Epithelial cell of alveolus of lung (primary cell): ENCODE measurements at places on chromosomes 3 and 15. TPM values are rescaled to one million over a fixed set of nuclear protein-coding genes. Genes with fewer than 3 reads are reported as not detected.

NANOGP8 gene
- total RNA-seq = not detected in 2 replicates

TNIK gene
- total RNA-seq = 9.3 and 15.3 TPM in 2 replicates

PYGO1 gene
- 6.2 and 10.5 TPM in 2 replicates for total RNA-seq

MRAS gene
- total RNA-seq = 25.1 and 83.3 TPM in 2 replicates

GMPPB gene
- 13.1 and 69.7 TPM in 2 replicates for total RNA-seq

ANKDD1A gene
- total RNA-seq = 1.3 and 8.7 TPM in 2 replicates

ASB14 gene
- not detected in 2 replicates for total RNA-seq

ALG1L2 gene
- total RNA-seq = not detected in 2 replicates
